ENCODE measurements at places on chromosomes 13 and 19.
A peak's percentile ranks its signal among the peaks of the same experiment; 100 is the strongest.

GRCh38 chr13:40127476-40127875 is 472.0 kb downstream of the COG6 start:
- DNase-seq: no peak
- H3K4me1 ChIP-seq: peaks cover 49% of the 10 kb centered on the region
- no peaks in the 10 kb centered on the region for H3K27me3 ChIP-seq
- H3K27ac ChIP-seq: no peak overlapping the region
- H3K4me3 ChIP-seq: no peak overlapping the region
- H3K36me3 ChIP-seq: peaks cover 7% of the 10 kb centered on the region

GRCh38 chr13:70490320-70490935 is 382.2 kb upstream of the KLHL1 start:
- no peaks in the 10 kb centered on the region for H3K27me3 ChIP-seq
- DNase-seq: no peak
- H3K4me3 ChIP-seq: no peak overlapping the region
- H3K4me1 ChIP-seq: no peaks in the 10 kb centered on the region

DNA sequence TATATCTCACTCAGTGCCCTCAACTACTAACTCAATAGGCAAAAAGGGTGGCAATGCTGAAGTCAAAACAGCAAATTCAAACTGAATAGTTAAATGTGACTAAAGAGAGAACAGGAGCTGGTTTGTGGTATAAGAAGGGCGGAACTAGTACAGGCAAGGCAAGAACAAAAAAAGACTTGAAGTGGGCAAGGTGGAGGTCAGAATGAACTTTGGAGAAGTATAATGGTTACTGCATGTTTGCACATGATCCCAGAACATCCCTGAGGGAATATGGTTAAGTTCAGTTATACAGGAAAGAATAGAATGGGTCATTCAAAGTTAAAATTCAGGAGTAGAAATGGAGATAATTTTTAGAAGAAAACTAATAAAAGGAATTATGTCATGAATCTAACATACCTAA is 85.5 kb downstream of the DIAPH3 start:
- no peak for DNase-seq
- no peaks in the 10 kb centered on the region for H3K36me3 ChIP-seq
- no peak overlapping the region for H3K27ac ChIP-seq
- H3K4me1 ChIP-seq: no peaks in the 10 kb centered on the region
- H3K4me3 ChIP-seq: no peak overlapping the region

GRCh38 chr19:35116072-35116801 is 614 bp downstream of the FXYD3 start:
- peaks cover 2% of the 10 kb centered on the region for H3K27me3 ChIP-seq
- no peaks in the 10 kb centered on the region for H3K36me3 ChIP-seq
- no peak overlapping the region for H3K4me3 ChIP-seq
- peaks cover 5% of the 10 kb centered on the region for H3K4me1 ChIP-seq
- DNase-seq: no peak

- H3K27ac ChIP-seq: peak overlapping the region; percentile 91
- H3K4me1 ChIP-seq: peaks cover 96% of the 10 kb centered on the region
- DNase-seq: peak; percentile 20
- H3K4me3 ChIP-seq: peak overlapping the region; percentile 64
- peaks cover 82% of the 10 kb centered on the region for H3K36me3 ChIP-seq
Observed at GRCh38 chr19:41866284-41866683, 6.2 kb downstream of the RPS19 start.

GRCh38 chr13:47774671-47774994 is 226.4 kb downstream of the SUCLA2 start:
- no peak for DNase-seq
- H3K27ac ChIP-seq: no peak overlapping the region
- H3K27me3 ChIP-seq: peaks cover 7% of the 10 kb centered on the region
- H3K4me1 ChIP-seq: no peaks in the 10 kb centered on the region
- no peak overlapping the region for H3K4me3 ChIP-seq

DNA sequence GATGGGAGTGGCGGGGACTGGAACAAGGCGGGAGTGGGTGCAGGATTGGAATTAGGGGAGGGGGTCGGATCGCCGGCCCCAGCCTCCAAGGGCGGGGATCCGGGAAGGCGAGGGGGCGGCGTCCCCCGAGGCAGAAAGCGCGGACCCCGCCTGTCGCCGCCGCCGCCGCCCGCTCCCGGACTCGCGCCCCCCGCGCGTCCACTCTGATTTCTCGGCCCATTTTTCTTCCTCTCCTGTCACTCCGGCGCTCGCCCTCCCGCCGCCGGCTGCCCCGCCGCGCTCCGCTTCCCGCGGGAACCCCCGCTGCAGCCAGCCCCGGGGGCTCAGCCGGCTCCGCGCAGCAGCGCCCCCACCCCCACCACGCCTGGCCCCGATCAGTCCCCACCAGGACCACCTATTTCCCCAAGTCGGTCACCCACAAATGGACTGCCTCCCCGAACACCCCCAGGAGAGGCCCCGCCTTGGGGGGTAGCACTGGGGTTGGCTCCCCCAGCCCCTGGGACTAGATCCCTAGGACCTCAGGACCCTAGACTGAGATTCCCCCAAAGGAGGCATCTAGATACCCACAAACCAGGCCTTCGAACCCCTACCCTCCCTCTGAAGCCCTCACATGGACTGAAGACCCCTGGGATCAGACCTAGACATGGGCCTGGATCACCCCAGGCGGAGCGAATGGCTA is 12.6 kb upstream of the ERFL start:
- H3K36me3 ChIP-seq: no peaks in the 10 kb centered on the region
- peaks cover 55% of the 10 kb centered on the region for H3K4me1 ChIP-seq
- peak overlapping the region; percentile 76 for H3K4me3 ChIP-seq
- no peak for DNase-seq

- no peak for DNase-seq
- no peak overlapping the region for H3K4me3 ChIP-seq
- no peak overlapping the region for H3K27ac ChIP-seq
- peaks cover 12% of the 10 kb centered on the region for H3K4me1 ChIP-seq
- no peaks in the 10 kb centered on the region for H3K36me3 ChIP-seq
- H3K27me3 ChIP-seq: peaks cover 34% of the 10 kb centered on the region
Observed at GRCh38 chr19:54536956-54537355, 34.3 kb downstream of the LAIR2 start.

GRCh38 chr13:35891507-35892441 is 239.4 kb downstream of the DCLK1 start:
- H3K4me1 ChIP-seq: no peaks in the 10 kb centered on the region
- H3K27me3 ChIP-seq: no peaks in the 10 kb centered on the region

DNA sequence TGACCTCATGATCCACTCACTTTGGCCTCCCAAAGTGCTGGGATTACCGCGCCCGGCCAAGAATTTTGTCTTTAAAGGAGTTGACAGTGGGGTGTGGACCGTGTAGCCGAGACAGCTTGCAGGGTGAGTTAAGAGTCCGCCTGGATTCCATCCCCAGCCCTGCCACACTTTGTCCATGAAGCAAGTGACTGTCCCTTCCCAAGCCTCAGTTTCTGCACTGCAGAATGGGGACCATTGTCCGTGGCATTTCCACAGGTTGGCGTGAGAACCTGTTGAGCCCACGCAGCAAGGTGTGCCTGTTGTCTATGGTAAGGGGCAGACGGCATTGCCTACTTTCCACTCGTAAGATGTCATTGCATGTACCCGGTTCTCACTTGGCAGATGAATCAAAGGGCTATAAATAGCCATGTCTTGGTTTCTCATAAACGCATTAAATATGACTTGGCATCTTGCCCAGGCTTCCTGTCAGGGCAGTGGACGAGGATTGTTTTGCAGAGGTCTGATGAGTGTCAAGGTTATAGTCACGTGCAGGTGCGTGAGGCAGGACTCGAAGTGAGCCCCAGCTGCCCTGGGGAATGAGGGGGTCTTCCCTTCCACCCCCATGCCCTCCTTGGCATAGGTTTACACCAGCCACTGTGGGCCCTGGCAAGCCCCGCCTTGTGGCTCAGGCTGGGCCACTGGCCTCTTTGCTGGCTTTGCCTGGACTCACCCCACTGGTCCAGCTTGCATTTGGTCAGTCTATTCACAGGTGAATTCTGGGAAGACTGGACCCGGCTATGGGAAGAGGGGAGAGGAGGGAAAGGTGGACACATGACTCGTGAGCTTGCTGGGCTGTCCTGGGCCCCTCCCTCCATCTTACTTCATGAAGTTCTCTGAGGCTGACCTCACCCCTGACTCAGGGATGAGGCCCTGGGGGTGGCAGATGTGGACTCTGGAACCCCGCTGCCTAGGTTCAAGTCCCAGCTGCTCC is 14.6 kb downstream of the FAM187B start:
- no peaks in the 10 kb centered on the region for H3K27me3 ChIP-seq
- peaks cover 3% of the 10 kb centered on the region for H3K36me3 ChIP-seq
- H3K4me3 ChIP-seq: peak overlapping the region; percentile 56

- H3K4me1 ChIP-seq: no peaks in the 10 kb centered on the region
- H3K36me3 ChIP-seq: no peaks in the 10 kb centered on the region
- no peak overlapping the region for H3K27ac ChIP-seq
- H3K27me3 ChIP-seq: peaks cover 27% of the 10 kb centered on the region
Observed at GRCh38 chr13:110989331-110989730, 74.5 kb upstream of the ANKRD10 start.

DNA sequence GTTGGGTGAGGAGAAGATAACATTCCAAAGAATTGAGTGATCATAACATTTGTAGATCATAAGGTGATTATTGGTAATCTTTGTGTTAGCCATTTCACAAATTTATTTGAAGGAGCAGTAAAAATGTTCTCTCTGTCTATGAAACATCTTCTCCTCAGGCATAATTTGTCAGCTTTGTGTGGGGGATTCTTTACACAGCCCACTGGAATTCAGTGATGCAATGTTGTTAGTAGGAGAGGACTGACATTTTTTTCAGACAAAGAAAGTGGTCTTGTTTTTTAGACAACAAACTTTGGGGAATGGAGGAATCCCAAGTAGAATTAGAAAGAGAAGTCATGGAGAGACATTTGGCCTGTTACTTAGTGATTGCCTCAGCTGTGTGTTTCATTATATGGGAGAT is 100.3 kb downstream of the ITGBL1 start:
- H3K4me1 ChIP-seq: no peaks in the 10 kb centered on the region
- peaks cover 5% of the 10 kb centered on the region for H3K27me3 ChIP-seq
- no peak for DNase-seq
- no peaks in the 10 kb centered on the region for H3K36me3 ChIP-seq
- no peak overlapping the region for H3K4me3 ChIP-seq
- H3K27ac ChIP-seq: no peak overlapping the region

GRCh38 chr19:4051175-4052101 is 15.3 kb downstream of the ZBTB7A start:
- H3K36me3 ChIP-seq: peaks cover 39% of the 10 kb centered on the region
- H3K27me3 ChIP-seq: no peaks in the 10 kb centered on the region
- peaks cover 36% of the 10 kb centered on the region for H3K4me1 ChIP-seq
- peak overlapping the region; percentile 6 for H3K4me3 ChIP-seq
- DNase-seq: peak; percentile 67
- peak overlapping the region; percentile 76 for H3K27ac ChIP-seq

DNA sequence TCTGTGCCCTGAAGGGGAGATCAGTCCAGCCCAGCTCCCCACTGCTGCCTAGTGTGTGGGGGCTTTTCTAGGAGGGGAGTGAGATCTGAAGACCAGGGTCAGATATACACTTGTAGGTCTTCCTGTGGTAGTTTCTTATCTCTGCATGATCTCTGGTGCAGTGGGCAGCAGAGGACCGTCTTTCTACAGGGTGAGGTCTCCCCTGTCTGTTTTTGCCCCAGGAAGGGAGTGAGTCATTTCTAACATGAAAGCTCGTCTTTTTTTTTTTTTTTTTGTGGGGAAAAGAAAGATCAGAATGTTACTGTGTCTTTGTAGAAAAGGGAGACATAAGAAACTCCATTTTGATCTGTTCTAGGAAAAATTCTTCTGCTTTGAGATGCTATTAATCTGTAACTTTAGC is 8.8 kb upstream of the ZNF808 start:
- peaks cover 27% of the 10 kb centered on the region for H3K36me3 ChIP-seq
- H3K4me1 ChIP-seq: no peaks in the 10 kb centered on the region
- no peak overlapping the region for H3K27ac ChIP-seq
- no peak for DNase-seq
- H3K27me3 ChIP-seq: no peaks in the 10 kb centered on the region
- H3K4me3 ChIP-seq: no peak overlapping the region

DNA sequence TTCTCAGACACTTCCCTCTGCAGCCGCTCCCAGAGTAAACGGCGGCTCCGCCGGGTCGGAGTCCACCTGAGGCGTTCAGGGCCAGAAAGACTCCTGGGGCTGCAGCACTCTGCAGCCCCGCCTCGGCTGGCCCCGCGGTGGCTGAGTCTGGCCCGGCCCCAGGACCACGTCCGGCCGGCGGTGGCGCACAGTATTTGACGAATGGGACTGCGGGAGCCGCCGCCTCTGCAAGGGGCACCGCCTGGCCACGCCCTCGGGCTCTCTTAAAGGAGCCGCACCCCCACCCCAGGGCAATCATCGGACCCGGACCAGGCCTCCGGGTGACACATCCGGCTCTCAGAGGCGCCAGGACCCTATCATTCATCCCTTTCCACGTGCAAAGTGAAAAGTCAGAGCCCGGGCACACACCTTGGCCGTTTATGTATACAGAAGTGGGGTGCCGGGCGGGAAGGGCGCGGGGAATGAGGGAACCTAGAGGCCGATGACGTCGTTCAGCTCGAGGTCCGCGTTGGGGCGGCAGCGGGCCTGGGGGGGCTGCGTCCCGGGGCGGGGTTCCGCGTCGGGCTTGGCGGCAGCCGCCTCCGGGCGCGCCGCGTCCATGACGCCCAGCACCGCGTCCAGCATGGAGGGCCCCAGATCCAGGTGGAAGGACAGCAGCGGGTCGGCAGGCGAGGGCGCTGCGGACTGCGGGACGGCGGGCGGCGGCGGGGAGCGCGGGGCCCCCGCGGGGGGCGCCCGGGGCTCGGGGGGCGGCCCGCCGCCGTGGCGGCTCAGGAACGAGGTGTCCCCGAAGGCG is 1.2 kb upstream of the LENG9 start:
- peaks cover 30% of the 10 kb centered on the region for H3K27me3 ChIP-seq
- peak; percentile 88 for DNase-seq
- peak overlapping the region; percentile 80 for H3K27ac ChIP-seq

DNA sequence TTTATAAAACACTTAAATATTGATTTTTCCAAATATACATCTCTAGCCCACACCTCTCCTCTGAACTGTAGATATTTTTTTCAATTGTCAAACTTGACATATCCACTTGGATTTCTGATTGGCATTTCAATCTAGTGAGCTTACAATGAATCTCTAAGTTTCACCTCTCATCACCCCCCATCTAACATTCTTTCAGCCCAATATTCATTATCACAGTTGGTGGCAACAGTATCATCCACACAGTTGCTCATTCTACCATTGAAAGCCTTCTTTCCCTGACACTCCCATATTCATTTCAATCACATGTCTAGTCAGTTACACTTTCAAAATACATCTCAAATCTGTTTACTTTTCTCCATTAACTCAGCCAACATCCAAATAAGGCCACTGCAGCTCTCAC is 385.2 kb downstream of the PCDH20 start:
- no peak for DNase-seq
- no peaks in the 10 kb centered on the region for H3K36me3 ChIP-seq
- H3K27ac ChIP-seq: no peak overlapping the region
- no peak overlapping the region for H3K4me3 ChIP-seq
- no peaks in the 10 kb centered on the region for H3K27me3 ChIP-seq
